ENCODE measurements at places on chromosomes 1 and 21.

DNA sequence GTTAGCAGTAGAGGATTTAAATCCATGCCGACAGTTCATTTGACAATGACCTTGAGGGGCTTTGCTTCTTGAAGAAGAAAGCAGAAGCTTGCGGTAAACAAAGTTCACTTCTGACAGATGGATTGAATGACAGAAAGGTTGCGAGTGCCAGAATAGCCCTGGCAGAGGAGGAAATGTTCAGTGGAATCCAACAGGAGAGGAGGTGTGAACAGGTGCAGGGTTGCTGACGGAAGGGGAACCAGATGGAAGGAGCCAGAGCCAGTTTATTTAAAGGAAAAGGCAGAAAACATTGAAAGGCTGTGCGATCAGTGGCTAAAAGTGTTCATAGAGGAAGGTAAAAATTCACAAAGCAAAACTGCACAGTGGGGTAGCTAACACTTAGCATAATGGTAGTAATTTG lies 141.0 kb downstream of the SDCCAG8 start:
- no peak for DNase-seq

- DNase-seq = peak; percentile 90
These were observed at the start of gene URB1 for GRCh38 chr21:32392880-32393676. URB1 (minus strand) TSS chr21:32393012; CDS start chr21:32392910, 102 bp downstream.

DNA sequence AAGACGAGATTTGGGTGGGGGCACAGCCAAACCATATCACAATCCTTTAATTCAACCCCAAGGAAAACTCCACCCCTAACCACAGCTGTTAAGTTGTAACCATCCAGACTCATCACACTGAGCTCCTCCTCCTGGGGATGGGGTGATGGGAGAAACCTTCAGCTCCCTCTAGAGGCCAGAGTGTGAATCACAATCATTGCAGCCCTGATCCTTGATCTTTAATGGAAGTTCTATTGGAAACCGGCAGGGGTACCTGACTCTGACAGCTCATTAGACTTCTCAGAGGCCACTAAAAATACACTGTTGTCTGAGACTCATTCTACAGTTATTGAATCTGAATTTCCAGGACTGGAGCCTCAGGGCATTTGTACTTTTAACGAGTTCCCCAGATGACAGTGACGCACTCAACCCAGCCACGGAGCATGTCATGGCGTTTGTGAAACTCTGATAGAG lies 127.2 kb downstream of the IGSF21 start:
- DNase-seq = peak; percentile 59

GRCh38 chr1:243748706-243749283 lies 101.2 kb downstream of the AKT3 start:
- peak; percentile 64 for DNase-seq

DNA sequence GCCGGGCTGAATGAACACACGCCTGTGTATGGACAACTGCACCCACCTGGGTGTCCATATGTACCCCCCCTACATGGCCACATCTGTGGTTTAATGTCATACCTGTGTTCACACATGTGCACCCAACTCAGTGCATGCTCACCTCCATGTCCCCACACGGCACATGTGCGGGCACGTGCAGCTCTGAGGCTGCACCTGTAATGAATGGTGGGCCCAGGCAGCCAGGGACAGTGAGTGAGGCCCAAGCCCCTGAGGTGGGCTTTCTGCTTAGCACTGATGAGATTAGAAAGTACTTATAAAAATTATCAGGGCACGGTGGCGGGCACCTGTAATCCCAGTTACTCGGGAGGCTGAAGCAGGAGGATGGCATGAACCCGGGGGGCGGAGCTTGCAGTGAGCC lies 42.5 kb upstream of the CSF3R start:
- no peak for DNase-seq

DNA sequence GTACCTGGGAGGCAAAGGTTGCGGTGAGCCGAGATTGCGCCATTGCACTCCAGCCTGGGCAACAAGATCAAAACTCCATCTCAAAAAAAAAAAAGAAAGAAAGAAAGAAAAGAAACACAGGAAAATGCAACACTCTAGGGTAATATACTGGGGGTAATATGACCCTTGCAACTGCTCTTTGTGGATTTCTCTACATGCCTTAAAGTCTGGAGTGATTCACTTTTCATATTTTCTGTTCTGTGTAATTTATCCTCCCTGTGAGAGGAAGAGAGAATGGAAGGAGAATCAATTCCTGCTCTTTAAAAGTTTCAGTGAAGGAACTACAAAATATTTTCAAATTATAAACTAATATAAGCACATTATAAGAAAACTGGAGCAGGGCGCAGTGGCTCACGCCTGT lies 22.7 kb downstream of the RIT1 start:
- no peak for DNase-seq

DNA sequence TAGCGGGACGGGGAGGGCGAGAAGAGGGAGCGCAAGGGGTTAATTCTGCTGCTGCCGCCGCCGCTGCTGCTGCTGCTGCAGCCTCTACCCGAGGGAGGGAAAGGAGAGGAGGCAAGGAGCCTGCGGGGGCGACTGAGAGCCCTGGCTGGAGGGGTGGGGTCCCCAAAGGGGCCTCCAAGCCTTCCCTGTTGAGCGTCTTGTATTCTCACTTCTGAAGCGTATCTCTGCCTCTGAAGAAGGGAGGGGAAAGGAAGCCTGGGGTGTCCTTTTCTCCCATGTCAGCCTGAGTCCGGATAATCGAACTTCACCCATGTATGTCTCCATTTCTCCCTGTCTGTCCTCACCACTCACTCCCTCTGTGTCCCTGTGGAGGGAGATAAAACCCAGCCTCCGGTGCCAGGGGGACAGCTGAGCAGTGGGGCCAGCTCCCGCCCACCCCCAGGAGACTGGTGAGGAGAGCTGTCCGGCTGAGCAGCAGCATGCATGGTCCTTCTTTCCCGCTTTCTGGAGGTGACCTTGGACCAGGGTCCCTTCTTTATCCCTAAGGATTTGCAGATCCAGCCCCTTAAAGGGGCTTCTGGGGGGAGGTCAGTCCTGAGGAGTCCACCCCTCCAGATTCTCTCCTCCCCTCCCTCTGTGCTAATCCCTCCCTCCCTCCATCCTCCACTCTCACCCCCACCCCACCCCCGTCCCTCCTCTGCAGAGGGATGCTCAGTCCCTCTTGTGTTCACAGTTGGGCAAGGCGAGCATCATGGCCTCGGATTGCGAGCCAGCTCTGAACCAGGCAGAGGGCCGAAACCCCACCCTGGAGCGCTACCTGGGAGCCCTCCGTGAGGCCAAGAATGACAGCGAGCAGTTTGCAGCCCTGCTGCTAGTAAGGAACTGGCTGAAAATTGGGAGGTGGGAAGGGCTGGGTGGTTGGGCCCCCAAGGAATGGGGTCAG lies 1.0 kb downstream of the NCDN start:
- DNase-seq = peak; percentile 39

GRCh38 chr1:15427280-15427666 lies 11.0 kb upstream of the CTRC start:
- no peak for DNase-seq

DNA sequence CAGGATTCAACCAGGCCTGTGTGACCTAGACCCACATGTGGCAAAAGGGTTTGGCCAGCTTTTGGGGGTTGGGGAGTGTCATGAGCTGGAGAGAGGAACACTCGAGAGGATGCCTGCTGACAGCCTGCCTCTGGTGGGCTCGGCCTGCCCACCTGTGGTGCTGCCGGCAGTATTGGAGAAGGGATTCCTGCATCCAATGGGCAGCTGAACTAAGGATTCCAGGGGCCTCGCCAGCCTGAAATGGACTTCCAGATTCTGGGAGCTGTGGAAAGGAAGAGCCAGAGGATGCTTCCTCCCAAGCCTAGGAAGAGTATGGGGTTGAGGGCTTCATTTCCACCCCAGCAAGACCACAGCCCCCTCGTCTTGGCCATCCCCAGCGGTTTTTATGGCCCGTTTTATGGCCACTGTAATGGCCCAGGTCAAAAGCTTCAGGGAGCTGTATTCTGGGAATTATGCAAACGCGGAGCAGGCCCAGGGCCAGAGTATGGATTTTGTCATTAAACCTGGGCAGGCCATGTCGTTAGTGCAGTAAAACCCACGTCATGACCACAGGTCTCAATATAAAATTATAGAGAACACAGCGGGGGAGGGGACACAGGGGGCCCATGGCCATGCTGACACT lies 63.6 kb downstream of the TMEM53 start:
- no peak for DNase-seq

- no peak for DNase-seq
These were observed 544.4 kb downstream of the PLPP3 start for GRCh38 chr1:56034847-56035481.

- no peak for DNase-seq
These were observed 4.7 kb upstream of the PFKL start for GRCh38 chr21:44295163-44295573.

- peak; percentile 59 for DNase-seq
These were observed 52.2 kb downstream of the SMYD2 start for GRCh38 chr1:214332946-214333798.

DNA sequence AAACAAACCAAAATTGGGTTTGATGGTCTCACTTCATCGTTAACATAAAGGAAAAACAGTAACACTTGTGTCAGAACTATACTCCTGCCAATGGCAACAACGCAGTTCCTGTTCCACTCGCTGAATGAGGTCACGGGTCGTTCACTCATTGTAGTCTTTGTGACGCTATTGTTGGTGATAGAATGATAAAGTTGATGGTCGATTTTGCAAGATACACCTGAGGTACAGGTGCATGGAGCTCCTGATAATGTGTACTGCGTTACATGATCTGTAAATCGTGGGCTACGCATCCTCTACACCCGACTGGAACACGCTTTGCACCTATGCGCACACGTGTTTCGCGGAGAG lies 391 bp upstream of the CENPS start:
- DNase-seq = peak; percentile 58

- DNase-seq = peak; percentile 36
These were observed 17.8 kb upstream of the TNFSF4 start for GRCh38 chr1:173224949-173225348.

GRCh38 chr1:180611016-180611930 lies 20.5 kb upstream of the XPR1 start:
- DNase-seq = peak; percentile 76

DNA sequence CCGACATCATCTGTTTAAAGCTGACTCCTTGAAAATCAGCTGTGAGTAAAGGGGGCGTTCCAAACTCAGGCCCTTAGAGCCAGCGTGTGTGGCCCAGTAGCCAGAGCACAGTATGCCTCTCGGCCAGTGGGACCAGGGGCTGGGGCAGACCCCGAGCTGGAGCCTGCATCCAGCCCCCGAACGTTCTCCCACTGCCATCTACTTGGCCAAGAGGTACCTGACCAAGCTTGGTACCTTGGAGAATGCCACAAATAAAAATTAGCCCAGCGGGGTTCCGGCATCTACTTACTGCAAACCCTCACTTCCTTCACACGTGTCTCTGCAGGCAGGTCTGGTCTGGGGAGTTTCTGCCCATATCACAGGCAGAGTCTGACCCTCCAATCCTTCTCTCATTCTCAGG lies 56.7 kb upstream of the COL6A2 start:
- no peak for DNase-seq

DNA sequence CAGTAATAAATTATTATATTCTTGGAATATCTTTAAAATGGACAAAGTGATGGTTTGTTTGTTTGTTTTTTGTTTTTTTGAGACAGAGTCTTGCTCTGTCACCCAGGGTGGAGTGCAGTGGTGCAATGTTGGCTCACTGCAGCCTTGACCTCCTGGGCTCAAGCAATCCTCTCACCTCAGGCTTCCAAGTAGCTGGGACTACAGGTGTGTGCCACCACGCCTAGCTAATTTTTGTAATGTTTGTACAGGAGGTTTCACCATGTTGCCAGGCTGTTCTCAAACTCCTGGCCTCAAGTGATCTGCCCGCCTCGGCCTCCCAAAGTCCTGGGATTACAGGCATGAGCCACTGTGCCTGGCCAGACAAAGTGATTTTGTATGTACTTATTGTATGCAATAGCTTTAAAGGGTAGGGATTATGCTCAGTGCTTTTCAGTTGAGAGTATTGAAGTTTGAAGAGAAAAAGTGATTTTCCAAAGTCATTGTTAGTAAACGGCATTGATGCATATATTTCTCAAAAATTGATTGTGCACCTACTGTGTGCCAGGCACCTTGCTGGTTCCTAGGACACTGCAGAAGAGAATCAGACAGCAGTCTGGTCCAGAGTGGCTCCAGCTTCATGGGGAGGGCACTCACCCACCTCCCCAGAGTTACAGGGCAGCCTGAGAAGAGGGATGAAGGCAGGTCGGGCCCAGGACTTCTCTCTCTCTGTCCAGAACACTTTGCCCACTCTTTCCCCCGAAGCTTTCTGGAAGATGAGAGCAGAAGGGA lies 34.2 kb upstream of the TTC22 start:
- no peak for DNase-seq

- DNase-seq = peak; percentile 93
These were observed 2.5 kb upstream of the MEF2D start for GRCh38 chr1:156502894-156503697.

DNA sequence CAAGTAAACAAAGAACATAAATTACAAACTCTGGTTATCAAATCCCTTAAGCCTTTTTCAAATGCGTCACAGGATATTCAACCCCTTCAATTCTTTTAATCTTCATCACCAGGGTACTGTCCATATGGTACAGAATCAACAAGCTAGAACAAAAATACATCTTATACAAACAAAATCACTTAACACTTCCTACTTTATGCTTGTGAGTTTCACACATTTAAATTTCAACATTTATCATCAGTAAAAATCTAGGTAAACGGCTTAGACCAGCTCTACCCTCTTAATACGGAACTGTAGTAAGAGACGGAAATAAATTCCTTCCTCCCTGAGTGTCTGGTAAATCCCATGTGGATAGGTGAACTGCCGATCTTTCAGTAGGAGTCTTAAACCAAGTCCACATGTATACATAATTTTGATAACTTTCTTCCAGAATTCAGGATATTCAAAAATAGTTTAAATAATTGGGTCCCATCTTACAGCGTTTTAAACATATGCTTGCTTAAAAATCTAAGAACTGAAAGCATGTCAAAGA lies 1.0 kb downstream of the CCDC181 start:
- no peak for DNase-seq

DNA sequence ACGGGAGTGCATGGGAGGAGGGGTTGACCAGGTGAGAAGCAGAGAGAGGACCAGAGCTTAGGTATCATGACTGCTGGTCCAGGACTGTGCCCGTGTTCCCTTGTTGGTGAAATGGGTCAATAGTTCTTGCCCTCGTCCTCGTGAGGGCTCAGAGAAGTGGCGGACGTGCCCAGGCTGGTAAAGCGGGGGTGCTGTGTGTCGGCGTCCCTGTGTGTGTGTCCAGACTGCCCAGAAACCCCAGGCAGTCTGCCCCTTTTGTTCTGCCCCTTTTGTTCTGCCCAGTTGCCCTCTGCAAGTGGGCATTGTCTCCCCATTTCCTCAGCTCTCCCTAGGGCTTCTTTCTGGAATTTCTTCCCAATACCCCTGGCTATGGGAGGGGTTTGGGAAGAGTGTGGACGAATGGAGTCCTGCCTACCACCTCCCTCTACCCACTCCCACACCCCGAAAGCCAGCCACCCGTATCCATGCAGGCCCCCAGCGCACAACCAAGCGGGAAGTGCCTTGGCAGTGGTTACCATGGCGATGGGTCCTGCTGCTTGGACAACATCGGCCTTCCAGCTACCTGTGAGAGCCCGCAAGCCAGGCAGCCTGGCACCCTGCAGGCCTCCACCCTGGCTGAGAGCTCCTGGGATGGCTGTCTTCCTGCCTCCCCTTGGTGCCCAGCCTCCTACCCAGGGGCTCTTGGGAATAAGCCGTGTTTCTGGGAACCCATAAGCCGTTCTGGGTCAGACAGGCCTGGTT lies 34.7 kb downstream of the ACOT11 start:
- no peak for DNase-seq

All from suppressor macrophage (primary cell).